Activated CD8-positive, alpha-beta T cell treated with anti-CD3 and anti-CD28 coated beads, Interleukin-2, amount 10 ng/mL, durations not matched to agents 7 days and 5 days (primary cell): ENCODE measurements at places on chromosomes 5 and 9. TPM values are rescaled to one million over a fixed set of nuclear protein-coding genes. Genes with fewer than 3 reads are reported as not detected.

TMEM174 gene
- total RNA-seq, result not detected

EGR1 gene
- total RNA-seq, result 8.9 TPM

- no peaks in the 10 kb centered on the region for H3K36me3 ChIP-seq
- no peaks in the 10 kb centered on the region for H3K4me1 ChIP-seq
- DNase-seq, result no peak
- no peak overlapping the region for H3K4me3 ChIP-seq
- H3K27me3 ChIP-seq, result peaks cover 14% of the 10 kb centered on the region
- no peak overlapping the region for H3K27ac ChIP-seq
Observed at GRCh38 chr9:135076876-135077430, 10.5 kb upstream of the OLFM1 start.

GRCh38 chr5:61285531-61285930 lies 46.5 kb upstream of the ZSWIM6 start:
- no peaks in the 10 kb centered on the region for H3K27me3 ChIP-seq
- DNase-seq, result no peak
- H3K4me3 ChIP-seq, result no peak overlapping the region
- no peak overlapping the region for H3K27ac ChIP-seq
- no peaks in the 10 kb centered on the region for H3K4me1 ChIP-seq

- no peaks in the 10 kb centered on the region for H3K36me3 ChIP-seq
- H3K27me3 ChIP-seq, result peaks cover 13% of the 10 kb centered on the region
- H3K4me3 ChIP-seq, result no peak overlapping the region
- DNase-seq, result no peak
- peaks cover 10% of the 10 kb centered on the region for H3K4me1 ChIP-seq
Observed at GRCh38 chr5:82336226-82336958, 58.2 kb upstream of the RPS23 start.

DNA sequence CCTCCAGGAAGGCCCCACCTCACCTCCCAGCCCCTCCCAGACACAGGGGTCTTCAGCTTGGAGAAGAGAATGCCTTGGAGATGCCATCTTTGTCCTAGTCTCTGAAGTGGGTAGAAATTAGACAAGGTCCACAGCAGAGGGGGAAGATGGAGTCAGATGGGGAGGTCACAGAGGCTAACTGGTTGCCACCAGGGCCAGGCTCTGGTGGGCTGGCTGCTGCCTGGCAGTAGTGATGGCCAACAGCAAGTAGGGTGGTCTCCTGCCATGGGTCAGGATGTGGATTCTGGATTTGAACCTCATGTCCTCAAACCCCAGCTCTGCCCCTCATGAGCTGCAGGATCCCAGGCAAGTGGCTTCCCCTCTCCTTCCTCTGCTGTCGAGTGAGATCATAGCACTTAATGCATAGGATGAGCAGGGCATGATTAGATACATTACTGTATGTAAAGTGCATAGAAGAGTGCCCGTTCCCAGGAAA lies 38.7 kb upstream of the NEK6 start:
- DNase-seq, result no peak
- H3K36me3 ChIP-seq, result no peaks in the 10 kb centered on the region
- H3K27ac ChIP-seq, result peak overlapping the region; percentile 95

DNA sequence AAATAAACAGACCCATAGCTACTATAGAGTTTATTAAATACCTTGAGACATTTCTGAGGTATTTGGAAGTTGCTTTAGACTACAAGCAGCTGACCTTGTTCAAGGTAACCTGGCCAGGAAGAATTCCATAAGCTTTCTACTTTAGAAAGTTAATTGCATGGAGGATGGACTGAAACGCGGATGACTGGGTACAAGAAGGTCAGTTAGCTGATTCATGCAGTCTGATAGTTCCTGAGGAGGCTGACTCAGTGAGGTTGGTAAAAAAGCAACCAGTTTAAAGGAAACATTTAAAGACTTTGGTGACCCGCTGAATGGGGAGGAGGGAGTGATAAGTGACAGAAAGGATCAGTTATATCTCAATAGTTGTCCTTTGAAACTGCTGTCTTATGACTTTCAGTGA lies 670.1 kb upstream of the CDH9 start:
- no peak overlapping the region for H3K27ac ChIP-seq
- H3K27me3 ChIP-seq, result no peaks in the 10 kb centered on the region
- no peak for DNase-seq
- H3K4me1 ChIP-seq, result no peaks in the 10 kb centered on the region
- no peaks in the 10 kb centered on the region for H3K36me3 ChIP-seq
- no peak overlapping the region for H3K4me3 ChIP-seq

- no peaks in the 10 kb centered on the region for H3K27me3 ChIP-seq
- H3K36me3 ChIP-seq, result no peaks in the 10 kb centered on the region
- no peaks in the 10 kb centered on the region for H3K4me1 ChIP-seq
- H3K27ac ChIP-seq, result no peak overlapping the region
- H3K4me3 ChIP-seq, result no peak overlapping the region
Observed at GRCh38 chr5:84715686-84716085, 331.0 kb upstream of the EDIL3 start.

DNA sequence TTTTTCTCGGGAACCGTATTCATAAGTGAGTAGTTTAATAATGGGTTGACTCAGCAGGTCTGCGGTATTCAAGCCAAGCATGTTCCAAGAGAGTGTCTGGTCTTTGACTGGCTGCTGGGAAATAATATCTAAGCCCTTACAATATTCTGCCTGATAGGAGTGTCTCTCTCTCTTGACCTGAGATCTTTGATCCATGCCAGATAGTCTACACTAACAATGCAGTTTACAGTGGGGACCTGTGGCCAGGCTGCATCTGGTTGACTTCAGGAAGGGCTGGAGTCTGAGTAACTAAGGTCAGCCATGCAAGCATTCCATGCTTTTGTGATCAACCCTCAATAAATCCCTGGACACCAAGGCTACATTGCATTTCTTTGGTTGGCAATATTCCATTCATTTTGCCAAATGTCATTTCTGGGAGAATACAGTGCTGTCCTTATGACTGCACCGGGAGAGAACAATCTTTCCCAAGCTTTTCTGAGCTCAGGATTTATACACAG lies 195.5 kb downstream of the SEMA5A start:
- DNase-seq, result no peak
- no peak overlapping the region for H3K4me3 ChIP-seq
- no peaks in the 10 kb centered on the region for H3K4me1 ChIP-seq
- H3K27me3 ChIP-seq, result no peaks in the 10 kb centered on the region
- no peaks in the 10 kb centered on the region for H3K36me3 ChIP-seq

- DNase-seq, result peak; percentile 18
- no peaks in the 10 kb centered on the region for H3K4me1 ChIP-seq
- no peak overlapping the region for H3K4me3 ChIP-seq
- H3K36me3 ChIP-seq, result no peaks in the 10 kb centered on the region
- no peaks in the 10 kb centered on the region for H3K27me3 ChIP-seq
Observed at GRCh38 chr5:135823881-135824280, 10.6 kb upstream of the SLC25A48 start.

GRCh38 chr9:112065806-112066606 lies 109.1 kb downstream of the SUSD1 start:
- no peak overlapping the region for H3K27ac ChIP-seq
- H3K36me3 ChIP-seq, result peaks cover 43% of the 10 kb centered on the region

GRCh38 chr5:72720205-72720604 lies 96.3 kb upstream of the TNPO1 start:
- no peaks in the 10 kb centered on the region for H3K36me3 ChIP-seq
- no peak for DNase-seq
- no peaks in the 10 kb centered on the region for H3K4me1 ChIP-seq
- no peak overlapping the region for H3K4me3 ChIP-seq

DNA sequence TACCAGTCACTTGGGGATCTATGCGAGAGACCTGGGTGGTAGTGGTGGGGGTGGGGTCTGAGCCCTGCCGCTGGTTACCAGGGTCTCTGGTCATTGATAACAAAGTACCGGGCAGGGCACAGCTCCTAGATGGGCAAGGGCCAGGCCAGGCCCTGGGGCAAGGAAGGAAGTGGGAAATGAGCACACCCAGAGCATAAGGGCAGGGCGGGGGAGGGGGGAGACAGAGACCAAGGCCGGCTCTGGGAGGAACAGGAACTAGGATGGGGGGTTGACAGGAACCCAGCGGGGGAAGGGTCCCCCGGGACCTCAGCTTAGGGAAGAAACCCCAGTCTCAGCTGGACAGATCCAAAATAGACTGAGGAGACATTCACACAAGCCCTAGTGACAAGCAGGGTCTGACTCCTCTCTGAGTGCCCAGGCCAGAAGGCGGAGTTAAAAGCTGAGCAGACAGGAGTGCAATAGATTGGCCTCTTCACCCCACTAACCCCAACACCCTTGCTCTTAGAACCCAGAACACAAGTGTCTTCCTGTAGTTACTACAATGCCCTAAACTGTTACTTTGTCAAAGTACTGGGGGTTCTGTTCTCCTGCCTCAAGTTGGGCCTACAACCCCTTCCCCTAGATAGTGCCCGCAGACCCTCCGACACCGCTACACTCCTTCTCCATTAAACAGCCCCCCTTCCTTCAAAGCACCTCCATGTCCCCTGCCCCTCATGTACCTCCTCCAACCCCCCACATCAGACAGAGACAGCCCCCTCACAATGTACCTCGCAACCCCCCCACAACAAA lies 628 bp downstream of the ATOSB start:
- H3K27ac ChIP-seq, result peak overlapping the region; percentile 92
- DNase-seq, result peak; percentile 75
- peaks cover 53% of the 10 kb centered on the region for H3K4me1 ChIP-seq
- H3K36me3 ChIP-seq, result peaks cover 6% of the 10 kb centered on the region

- no peaks in the 10 kb centered on the region for H3K4me1 ChIP-seq
- no peak for DNase-seq
- no peaks in the 10 kb centered on the region for H3K36me3 ChIP-seq
- H3K27ac ChIP-seq, result no peak overlapping the region
- H3K4me3 ChIP-seq, result no peak overlapping the region
Observed at GRCh38 chr5:98793223-98793622, 19.8 kb downstream of the RGMB start.

- no peaks in the 10 kb centered on the region for H3K36me3 ChIP-seq
- peaks cover 33% of the 10 kb centered on the region for H3K4me1 ChIP-seq
- H3K27ac ChIP-seq, result no peak overlapping the region
- no peak overlapping the region for H3K4me3 ChIP-seq
- DNase-seq, result no peak
Observed at GRCh38 chr9:121561385-121562222, 62.0 kb upstream of the GGTA1 start.

DNA sequence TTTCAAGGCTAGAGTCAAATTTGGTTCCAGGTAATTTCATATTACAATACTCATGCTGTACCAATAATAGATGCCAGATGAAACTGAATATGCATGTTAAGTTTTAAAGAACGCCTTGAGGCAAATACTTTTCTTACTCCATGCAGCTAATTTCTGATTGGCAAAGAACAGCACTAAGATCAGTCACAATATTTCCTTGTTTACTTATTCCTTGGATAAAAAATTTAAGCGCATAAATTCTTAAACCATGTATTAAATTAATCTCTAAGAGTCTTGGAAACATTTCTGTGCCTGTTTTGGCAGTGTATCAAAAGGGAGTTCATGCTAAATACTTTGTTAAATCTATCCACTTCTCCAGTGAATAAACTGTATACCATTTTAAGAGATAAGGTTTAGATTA lies 173.5 kb downstream of the SLC12A2 start:
- H3K27ac ChIP-seq, result no peak overlapping the region
- no peaks in the 10 kb centered on the region for H3K4me1 ChIP-seq
- H3K4me3 ChIP-seq, result no peak overlapping the region
- H3K27me3 ChIP-seq, result no peaks in the 10 kb centered on the region
- H3K36me3 ChIP-seq, result no peaks in the 10 kb centered on the region
